ENCODE measurements at places on chromosomes 12 and 14. TPM values are rescaled to one million over a fixed set of nuclear protein-coding genes. Genes with fewer than 3 reads are reported as not detected.

CHGA gene
- not detected for total RNA-seq

RNU4-1 gene
- total RNA-seq: under 0.01 TPM

SRRM4 gene
- total RNA-seq: not detected

KLRB1 gene
- total RNA-seq: not detected

PZP gene
- not detected for total RNA-seq

AKAP5 gene
- total RNA-seq: 0.36 TPM

IL22 gene
- not detected for total RNA-seq

RDH12 gene
- total RNA-seq: not detected

EPS8 gene
- total RNA-seq: 47.2 TPM

FIGNL2 gene
- 0.36 TPM for total RNA-seq

RPS6KL1 gene
- total RNA-seq: 0.32 TPM

Measured in hair follicle dermal papilla cell (primary cell).